Articular chondrocyte of knee joint (primary cell): ENCODE measurements at places on chromosomes 5 and 9. TPM values are rescaled to one million over a fixed set of nuclear protein-coding genes. Genes with fewer than 3 reads are reported as not detected.

Gene GTF3C5
- 33.7 and 35.7 TPM in 2 replicates for total RNA-seq

Gene EIF4E1B
- not detected in 2 replicates for total RNA-seq

Gene ERAP2
- 53.6 and 78.0 TPM in 2 replicates for total RNA-seq

Gene PLAA
- 35.0 and 39.2 TPM in 2 replicates for total RNA-seq
